ENCODE measurements at places on chromosomes 12 and 14.

DNA sequence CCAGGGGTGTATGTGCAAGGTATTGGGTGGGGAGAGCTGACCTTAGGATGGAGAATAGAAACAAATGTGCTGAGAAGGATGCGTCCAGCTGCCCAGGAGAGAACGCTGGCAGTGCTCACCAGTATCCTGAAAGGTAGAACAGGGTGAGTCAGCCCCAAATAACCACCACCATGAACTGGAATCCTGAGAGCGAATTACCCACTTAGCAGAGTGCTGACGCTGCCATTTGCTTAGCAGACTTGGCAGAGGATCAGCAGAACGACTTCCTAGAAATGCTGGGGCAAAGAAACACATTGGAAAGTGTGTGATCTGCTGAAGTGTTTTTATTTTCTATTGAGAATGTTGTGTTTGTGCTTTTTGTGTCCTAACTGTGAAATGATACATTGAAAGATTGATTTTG, 213.6 kb downstream of the ADGRD1 start:
- DNase-seq, result no peak

DNA sequence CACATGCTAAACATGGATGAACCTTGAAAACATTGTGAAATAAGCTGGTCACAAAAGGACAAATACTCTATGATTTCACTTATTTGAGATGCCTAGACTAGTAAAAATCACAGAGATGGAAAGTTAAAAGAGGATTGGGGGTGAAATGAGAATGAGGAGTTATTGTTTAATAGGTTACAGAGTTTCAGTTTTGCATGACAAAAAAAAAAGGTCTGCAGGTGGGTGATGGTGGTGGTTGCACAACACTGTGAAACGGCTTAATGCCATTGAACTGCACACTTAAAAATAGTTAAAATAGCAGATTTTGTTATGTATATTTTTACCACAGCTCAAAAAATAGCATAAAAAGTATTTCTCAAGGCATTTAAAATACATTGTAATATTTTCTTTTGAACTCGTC, 151.9 kb upstream of the NRXN3 start:
- no peak for DNase-seq

- DNase-seq, result no peak
These were observed 27.9 kb downstream of the BORCS5 start for GRCh38 chr12:12384571-12385340.

GRCh38 chr14:100261621-100262020, 22.7 kb downstream of the YY1 start:
- DNase-seq, result no peak

- DNase-seq, result no peak
These were observed 831.1 kb downstream of the LRFN5 start for GRCh38 chr14:42437809-42438208.

DNA sequence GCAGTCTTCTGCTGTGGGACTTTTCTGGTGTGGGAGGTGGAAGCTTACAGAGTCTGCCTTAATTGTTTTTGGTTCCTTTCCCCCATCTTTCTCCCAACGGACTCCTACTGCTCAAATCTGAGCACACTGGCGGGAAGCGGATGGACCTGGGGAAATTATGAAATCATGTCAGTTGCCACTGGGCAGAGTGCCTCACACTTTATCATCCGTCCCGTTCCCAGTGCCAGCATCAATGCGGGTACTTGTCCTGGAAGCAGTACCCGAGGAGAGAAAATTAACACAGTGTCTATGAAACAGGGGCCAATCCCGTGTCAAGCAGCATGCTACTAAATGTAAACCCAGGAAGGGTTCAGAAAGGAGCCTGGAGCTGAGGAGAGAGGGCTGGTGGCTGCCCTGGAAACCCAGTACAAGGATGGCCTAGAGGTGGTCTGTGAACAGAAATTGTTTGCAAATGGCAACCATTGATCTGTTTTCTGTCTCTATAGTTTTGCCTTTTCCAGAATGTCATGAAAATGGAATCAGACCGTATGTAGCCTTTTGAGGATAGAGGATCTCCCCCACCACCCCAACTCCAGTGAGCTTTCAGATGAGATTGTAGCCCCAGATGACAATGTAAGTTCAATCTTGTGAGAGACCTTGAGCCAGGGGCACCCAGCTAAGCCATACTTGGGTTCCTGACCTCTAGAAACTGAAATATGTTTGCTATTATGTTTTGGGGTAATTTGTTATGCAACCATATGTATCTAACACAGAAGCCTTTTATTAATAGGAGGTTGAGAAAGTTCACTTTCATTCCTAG, 908 bp upstream of the CDKL1 start:
- DNase-seq, result no peak

GRCh38 chr12:75603475-75603874, 92.1 kb upstream of the KRR1 start:
- no peak for DNase-seq

DNA sequence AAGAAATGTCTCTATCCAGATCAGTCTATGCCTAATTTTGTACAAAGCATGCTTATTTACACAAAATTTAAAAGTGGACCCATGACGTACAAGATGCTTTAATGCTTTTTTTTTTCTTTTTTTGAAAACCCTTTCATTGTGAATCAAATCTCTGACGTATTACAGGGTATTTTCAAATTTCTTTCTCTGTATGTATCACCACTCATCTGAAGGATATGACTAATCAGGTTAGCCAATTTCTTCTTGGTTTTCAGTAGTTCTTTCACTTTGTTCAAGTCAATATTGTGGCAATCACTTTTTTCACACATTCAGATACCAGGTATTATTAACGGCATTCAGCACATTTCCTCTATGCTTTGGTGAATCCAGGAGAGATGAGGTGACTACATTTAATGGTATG, 685.3 kb downstream of the TRHDE start:
- DNase-seq, result no peak

DNA sequence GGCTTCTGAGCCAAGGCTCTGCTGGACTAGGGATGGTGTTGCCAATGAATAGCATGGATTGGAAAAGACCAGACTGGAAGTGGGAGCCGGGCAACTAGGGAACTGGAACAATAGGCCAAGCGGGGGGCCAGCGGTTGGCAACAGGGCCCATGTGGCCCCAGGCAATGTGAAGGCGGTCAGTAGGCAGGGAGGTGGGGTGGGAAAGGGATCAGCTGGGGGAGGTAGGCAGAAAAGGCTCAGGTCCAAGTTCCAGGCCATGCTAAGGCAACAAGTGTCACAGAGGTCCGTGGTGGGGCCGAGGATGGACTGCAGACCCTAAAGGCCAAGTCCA, 14.9 kb upstream of the MLXIP start:
- DNase-seq, result no peak

DNA sequence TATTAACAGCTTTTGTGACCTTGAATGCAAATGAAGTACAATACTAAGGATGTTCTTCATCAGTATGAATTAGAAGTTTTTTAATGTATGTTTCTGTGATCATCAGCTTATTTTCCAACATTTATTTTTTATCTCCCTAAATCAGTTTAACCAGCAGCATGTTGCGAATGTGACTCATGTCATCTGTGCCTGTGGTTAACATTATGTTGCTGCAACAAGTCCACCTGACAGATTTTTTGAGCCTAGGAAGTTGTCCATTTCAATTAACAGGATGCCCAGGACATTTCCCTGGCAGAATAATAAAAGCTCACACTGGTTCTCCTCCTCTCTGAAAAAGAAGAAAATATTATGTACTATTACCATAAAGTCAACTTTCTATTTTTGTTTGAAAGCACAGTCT, 155.5 kb downstream of the SYT1 start:
- DNase-seq, result no peak

GRCh38 chr12:19749906-19750574, 310.7 kb downstream of the AEBP2 start:
- DNase-seq, result no peak

GRCh38 chr12:69501154-69501895, 31.1 kb downstream of the FRS2 start:
- DNase-seq, result no peak

- DNase-seq, result no peak
These were observed 7.9 kb downstream of the DICER1 start for GRCh38 chr14:95149441-95149840.

- no peak for DNase-seq
These were observed 122.5 kb upstream of the COCH start for GRCh38 chr14:30751646-30752416.

- no peak for DNase-seq
These were observed 377.1 kb upstream of the KITLG start for GRCh38 chr12:88957358-88957757.

DNA sequence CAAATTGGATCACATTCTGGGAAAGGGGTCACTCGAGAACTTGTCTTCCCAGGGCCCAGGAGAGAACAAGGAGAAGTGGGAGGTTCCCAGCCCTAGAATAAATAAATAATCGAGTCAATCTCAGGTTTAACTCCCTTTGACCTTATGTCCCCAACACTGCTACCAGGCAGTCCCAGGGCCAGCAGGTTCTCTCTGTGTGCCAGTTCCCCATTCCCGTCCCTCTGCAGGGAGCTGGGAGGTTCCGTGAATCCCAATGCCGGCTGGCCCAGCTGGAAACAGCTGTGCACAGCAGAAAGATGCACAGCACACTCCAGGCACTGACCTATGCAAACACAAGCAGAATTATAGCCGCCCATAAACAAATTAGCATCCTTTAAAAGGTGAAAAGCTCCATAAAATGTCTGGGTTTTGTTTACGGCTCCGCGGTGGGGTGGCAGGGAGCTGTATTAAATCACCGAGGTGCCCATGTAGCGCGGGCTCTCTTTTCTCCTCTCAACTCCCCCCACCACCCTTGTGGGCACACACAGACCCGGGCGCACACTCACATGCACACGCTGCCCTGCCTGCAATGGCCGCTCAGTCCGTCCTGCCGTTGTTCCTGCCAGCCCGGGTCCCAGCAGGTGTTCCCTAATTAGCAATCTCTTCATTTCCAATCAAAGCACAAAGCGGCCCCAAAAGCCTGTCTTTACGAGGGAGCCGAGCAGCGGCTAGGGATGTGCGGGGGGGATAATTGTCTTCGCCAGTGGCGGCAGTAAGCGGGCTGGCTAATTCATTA, 46.6 kb upstream of the ESRRB start:
- no peak for DNase-seq

- DNase-seq, result no peak
These were observed 150.9 kb upstream of the SLC38A2 start for GRCh38 chr12:46523446-46523845.

- no peak for DNase-seq
These were observed 33.1 kb downstream of the SYNDIG1L start for GRCh38 chr14:74392616-74393570.

DNA sequence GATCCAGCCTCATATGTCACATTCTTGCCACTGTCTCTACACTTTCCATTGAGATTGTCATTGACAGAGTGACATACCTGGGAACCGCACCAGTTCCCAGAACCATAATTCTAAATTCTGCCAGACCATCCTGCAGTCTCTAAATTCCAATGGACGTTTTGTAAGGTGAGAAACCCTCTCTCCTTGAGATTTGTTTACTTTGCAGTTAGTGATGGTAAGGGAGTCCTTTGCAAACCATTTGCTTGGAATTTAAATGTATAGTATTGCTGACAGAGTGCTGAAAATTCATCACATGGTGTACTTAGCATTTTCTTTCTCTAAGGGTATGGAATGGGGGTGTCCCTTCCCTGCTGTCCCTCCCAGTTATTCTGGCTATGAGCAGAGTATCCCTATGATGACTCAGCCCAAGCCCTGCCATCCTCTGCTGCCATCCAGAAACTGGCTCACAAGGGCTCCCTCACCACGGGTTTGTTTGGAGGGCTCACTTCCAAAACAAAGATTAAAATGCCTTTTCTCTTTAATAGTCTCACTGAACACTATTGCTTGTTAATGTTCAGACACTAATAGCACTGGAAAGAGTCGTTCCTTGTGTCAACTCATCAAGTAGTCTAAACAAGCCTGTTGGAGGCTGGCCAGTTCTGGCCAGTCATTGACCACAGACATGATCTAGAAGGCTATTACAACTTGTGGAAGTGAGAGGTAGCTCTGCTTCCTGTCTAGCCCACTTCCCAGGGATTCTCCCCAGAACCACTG, 129.0 kb upstream of the HMGA2 start:
- no peak for DNase-seq

DNA sequence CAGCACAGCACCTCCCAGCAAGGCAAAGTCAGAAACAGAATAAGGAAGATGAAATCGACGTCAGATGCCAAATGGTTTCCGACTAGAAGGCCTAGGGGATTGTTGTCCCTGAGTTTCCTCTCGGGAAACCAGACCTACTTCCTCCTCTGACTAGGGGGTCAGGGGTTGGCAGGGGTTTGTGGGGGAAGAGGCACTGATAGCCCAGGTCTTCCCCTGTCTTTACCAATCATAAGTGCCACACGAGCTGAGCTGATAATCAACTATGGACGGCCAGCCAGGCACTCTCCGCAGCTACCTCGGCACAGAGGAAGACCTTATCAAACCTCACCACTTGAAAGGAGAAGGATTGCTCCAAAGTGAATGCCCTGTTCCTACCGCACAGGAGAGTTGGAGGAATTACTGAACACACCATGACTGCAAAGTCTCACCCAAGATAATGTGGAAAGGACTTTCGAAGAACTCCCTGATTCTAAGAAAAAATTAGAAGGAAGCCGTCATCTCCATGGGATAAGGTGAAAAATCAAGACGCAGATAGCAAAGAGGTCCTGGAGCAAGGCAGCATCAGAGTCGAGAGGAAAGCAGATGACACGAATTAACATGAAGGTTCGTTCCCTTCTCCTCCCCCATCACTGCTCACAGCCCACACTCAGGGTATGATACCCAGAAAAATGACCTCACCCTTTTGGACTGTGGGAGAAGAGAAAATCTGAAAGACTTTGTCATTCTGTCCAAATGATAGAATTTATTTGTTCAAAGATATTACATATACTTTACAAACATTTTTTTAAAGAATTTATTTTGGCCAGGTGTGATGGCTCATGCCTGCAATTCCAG, 77.7 kb upstream of the MED13L start:
- no peak for DNase-seq

- no peak for DNase-seq
These were observed 260.1 kb downstream of the C12orf75 start for GRCh38 chr12:105590571-105590970.

DNA sequence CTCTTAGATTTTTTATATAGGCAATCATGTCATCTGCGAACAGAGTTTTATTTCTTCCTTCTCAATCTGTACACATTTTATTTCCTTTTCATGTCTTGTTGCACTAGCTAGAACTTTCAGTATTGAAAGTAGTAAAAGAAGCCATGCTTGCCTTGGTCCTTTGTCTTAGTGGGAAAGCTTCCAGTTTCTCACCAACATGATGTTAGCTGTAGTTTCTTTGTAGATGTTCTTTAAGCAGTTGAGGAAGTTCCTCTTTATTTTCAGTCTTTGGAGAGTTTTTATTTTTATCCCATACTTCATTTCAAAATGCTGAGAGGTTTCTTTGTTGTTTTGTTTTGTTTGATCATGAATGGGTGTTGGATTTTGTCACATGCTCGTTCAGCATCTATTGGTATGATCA, 12.7 kb upstream of the RIMKLB start:
- DNase-seq, result no peak

- DNase-seq, result no peak
These were observed 418.7 kb downstream of the NPAS3 start for GRCh38 chr14:33357225-33358010.
